Activated naive CD8-positive, alpha-beta T cell treated with anti-CD3 and anti-CD28 coated beads, Interleukin-2, amount 50 U/mL, for 16 hours (primary cell): ENCODE measurements at places on chromosomes 6 and 20.

- DNase-seq = no peak
These were observed 6.8 kb downstream of the PROKR2 start for GRCh38 chr20:5309971-5310370.

DNA sequence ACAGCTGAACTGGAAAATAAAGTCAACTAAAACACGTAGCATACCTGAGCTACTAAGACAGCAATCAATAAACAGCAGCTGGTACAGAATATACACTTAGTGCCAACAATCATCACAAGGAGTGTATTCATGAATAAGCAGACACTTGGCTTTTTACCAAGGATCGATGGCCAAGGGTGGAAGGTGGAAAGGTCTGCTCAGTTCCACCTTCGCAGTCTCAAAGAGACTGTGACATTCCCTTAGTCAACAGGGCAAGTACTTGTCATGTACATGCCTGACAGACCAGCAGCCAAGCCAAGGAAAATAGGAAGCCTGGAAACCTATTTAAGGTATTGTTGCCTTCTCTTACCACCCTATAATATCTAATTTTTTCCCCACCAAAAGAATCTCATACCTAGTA, 21.4 kb downstream of the HBS1L start:
- no peak for DNase-seq

DNA sequence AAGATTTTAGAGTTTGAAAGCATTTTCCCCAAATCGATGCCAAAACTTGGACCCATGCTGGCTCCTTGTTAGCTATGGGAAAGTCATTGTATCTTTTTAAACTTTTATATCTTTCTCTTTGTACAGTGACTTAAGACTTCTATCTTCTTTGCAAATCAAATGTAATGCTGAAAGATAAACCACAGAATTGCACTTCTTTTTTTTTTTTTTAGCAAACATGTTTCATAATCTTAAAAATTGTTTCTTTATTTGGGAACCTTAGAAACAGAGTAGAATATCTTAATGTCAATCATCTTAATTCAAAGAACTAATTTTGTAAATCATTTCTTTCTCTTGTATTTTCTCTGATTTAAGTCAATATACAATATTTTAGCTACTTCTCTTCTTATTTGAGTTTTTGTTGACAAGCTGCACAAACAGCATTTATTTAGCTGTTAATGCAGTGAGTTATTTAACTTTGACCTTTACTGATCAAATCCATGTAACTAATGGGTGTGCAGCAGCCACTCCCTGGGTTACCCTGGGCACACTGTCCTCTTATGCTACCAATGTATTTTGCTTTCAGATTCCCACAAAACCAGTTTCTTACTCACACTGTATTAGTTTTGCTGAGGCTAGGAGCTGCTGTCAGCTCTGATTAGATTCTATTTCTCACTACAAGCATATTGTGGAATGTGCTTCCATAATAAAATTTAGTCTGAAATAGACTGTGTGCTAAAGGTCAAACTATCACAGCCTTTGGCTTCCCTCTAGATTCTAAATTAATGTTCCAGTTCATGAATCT, 279.6 kb downstream of the ADGB start:
- DNase-seq = no peak

DNA sequence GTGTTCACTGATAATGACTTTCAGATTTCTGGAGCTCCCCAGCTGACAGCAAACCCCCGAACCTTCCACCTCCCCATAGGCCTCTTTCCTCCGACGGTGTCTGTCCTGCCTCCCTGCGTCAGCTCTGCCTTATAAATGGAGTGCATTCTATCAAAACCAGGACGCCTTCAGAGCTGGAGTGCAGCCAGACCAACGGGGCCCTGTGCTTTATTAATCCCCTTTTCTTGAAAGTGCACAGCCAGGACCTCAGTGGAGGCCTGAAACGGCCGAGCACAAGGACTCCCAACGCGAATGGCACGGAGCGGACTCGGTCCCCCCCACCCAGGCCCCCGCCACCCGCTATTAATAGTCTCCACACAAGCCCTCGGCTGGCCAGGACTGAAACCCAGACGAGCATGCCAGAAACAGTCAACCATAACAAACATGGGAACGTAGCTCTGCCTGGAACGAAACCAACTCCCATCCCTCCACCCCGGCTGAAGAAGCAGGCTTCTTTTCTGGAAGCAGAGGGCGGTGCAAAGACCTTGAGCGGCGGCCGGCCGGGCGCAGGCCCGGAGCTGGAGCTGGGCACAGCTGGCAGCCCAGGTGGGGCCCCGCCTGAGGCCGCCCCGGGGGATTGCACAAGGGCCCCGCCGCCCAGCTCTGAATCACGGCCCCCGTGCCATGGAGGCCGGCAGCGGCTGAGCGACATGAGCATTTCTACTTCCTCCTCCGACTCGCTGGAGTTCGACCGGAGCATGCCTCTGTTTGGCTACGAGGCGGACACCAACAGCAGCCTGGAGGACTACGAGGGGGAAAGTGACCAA, 42.3 kb upstream of the NAA20 start:
- DNase-seq = no peak

GRCh38 chr6:75946146-75946831, 126.2 kb downstream of the IMPG1 start:
- DNase-seq = no peak

DNA sequence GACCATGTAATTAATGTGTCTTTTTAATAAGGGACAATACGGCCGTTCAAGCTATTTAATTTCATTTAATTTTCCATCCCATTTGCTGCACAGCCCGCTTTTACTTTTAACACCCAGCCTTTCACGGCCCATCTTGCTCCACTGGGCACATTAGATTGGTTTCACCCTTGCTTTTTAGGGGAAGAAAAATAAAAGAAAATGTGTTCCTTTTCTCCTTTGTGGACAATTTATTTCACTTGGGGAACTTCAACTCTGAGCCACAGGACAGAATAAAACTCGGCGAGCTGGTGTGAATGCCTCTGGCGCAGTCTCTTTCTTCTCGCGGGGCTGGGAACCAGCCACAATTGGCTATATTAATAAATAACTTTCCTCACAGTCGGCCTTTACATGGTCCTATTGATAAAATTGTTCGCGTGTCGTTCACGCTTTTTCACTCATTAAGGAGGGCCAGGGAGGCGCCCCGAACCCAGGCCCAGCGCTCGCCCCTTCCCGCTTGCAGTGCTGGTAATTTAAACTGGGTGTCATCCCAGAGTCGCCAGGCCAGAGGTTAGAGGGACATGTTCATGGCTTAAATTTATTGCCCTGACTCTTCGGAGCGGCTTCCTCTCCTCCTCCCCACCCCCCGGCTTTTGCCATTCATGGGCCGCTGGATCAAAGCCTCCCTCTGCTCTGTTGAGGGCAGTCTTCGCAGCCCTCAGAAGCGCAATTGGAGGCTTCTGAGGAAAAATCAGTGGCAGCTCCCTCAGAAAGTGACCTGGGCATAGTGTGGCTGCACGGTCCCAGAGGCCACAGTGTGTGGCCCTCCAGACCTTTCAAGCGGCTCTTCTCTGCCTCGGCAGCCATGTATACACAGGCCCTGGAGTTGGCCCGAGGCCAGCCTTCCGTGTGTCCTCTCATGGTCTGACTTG, 2.2 kb upstream of the PRDM13 start:
- no peak for DNase-seq

DNA sequence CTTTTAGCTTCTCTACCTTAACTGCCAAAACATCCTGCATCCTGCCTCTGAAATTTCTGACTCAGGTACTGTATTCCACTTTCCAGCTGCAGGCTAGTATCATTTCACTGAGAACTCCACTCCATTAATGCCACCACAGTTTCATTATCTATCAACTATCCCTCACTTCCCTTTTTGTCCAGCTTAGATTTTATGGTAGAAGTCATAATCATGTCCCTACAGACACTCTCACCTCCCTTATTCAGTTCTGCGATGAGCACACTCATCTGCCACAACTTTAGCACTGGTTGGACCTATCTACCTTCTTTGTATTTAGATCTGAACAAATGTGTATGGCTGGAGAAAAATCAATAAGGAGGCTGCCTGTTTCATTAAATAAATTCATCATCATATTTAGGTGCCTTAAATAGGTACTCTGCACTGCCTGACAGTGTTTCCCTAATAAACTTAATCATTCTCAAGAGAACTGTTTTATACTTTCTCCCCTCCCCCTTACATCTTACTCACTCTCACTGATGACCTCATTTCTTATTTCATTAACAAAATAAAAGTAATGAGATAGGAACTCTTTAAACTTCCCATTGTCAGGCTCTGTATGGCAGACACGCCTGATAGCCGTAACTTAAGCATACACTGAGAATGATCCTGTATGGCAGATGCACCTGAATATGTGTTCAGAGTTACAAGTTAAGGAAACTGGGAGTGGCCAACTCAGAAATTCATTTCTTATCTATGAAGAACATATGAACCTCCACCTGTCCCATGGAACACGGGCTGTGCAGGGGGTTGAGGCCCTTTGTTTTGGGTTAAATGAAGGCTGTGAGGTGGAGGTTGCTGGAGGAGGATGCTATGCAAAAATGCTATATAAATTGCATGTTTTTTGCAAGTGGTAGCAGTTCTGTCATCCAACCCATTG, 95.3 kb upstream of the MAN1A1 start:
- no peak for DNase-seq
